ENCODE measurements at places on chromosomes 12 and 14. TPM values are rescaled to one million over a fixed set of nuclear protein-coding genes. Genes with fewer than 3 reads are reported as not detected.

Gene NTF3
- total RNA-seq = not detected

Gene EIF2S3B
- total RNA-seq = 1.0 TPM

Gene AGAP2
- total RNA-seq = 57.1 TPM

Gene GTF2H3
- total RNA-seq = 49.6 TPM

Gene C12orf60
- total RNA-seq = 1.5 TPM

Gene KCNJ8
- not detected for total RNA-seq

Gene HIP1R
- total RNA-seq = 31.8 TPM

Gene TDRD9
- total RNA-seq = 0.05 TPM

Gene RHEBL1
- total RNA-seq = 6.5 TPM

Gene SLC38A4
- total RNA-seq = not detected

Gene MAP4K5
- total RNA-seq = 21.4 TPM

Gene ASB2
- 58.1 TPM for total RNA-seq

Gene ZC2HC1C
- 1.8 TPM for total RNA-seq

Gene FGD6
- total RNA-seq = 0.57 TPM

Gene MAPKAPK5
- total RNA-seq = 48.0 TPM

Gene SLC25A47
- total RNA-seq = not detected

Gene SERPINA10
- total RNA-seq = not detected

Gene SLC5A8
- total RNA-seq = not detected

Gene PLEKHG7
- total RNA-seq = not detected

Gene TMPRSS12
- total RNA-seq = not detected
